ENCODE measurements at places on chromosomes 1 and 21.

- no peak for DNase-seq
These were observed 45.8 kb downstream of the SSX2IP start for GRCh38 chr1:84644472-84644871.

DNA sequence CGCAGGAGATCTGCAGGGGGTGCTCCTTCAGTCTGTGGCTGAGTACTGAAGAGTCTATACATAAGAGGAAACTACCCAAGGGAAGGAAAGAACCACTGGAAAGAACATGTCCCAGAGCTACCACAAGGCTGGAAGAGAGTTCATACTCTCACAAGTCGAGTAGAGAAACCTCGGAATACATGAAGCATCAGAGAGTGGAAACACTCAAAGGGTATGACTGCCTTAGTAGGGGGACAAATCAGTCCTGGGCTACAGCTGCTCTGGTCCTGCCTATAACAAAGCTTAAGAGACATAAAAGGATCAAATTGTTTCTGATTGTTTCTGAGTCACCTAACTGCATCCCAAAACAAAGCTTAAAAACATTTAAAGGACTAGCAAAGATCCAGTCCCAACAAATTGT, 27.4 kb downstream of the TMEM50B start:
- DNase-seq: no peak

DNA sequence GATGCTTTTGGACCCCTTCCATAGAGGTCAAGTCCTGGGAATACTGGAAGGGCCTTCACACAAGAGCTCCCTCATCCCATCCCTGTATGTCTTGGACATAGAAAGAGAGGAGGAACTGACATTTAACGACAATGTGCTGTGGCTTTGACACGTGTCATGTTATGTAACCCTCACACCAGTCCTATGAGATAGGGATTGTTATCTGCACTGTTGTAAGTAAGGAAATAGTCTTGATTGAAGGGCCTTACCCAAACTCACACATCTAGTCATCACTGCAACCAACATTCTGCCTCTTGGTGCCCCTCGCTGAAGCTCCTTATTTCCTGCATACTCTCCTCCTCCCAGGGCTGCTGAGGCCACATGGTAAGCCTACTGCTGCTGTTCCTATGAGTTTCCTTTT, 63.7 kb upstream of the ANGPTL1 start:
- no peak for DNase-seq

- DNase-seq: no peak
These were observed 68.9 kb downstream of the CDC7 start for GRCh38 chr1:91569411-91570119.

DNA sequence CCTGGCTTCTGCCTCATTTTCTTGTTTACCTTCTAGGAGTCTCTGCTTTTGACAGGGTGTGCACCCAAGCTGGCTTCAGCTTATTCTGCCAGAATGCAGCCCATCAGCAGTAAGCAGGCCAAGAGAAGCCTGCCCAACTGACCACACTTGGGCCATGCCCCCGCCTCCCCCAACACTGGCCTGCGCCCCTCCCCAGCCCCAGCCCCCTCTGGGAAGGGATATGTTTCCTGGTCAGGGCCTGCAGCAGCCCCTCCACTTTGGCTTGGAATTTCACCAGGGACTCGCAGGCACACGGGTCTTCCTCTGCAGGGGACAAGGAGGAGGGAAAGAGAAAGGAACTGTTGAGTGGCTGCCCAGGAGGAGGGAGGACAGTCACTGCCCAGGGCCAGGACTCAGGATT, 9.4 kb downstream of the MATN1 start:
- no peak for DNase-seq

GRCh38 chr1:234748066-234748465, 138.1 kb upstream of the IRF2BP2 start:
- no peak for DNase-seq

- no peak for DNase-seq
These were observed 911 bp downstream of the GNB1 start for GRCh38 chr1:1889847-1890505.

Measured in stimulated activated CD4-positive, alpha-beta T cell treated with anti-CD3 and anti-CD28 coated beads, Interleukin-2, amount 100 ng/mL, for 4 hours (primary cell).